Activated naive CD8-positive, alpha-beta T cell treated with anti-CD3 and anti-CD28 coated beads, Interleukin-2, amount 10 ng/mL, durations not matched to agents 7 days and 5 days (primary cell): ENCODE measurements at places on chromosomes 7 and 10. TPM values are rescaled to one million over a fixed set of nuclear protein-coding genes. Genes with fewer than 3 reads are reported as not detected.

- H3K36me3 ChIP-seq, result no peaks in the 10 kb centered on the region
- H3K4me1 ChIP-seq, result no peaks in the 10 kb centered on the region
- no peaks in the 10 kb centered on the region for H3K27me3 ChIP-seq
- no peak overlapping the region for H3K27ac ChIP-seq
- DNase-seq, result no peak
- no peak overlapping the region for H3K4me3 ChIP-seq
These were observed 242.3 kb upstream of the DKK1 start for GRCh38 chr10:52071814-52072213.

DNA sequence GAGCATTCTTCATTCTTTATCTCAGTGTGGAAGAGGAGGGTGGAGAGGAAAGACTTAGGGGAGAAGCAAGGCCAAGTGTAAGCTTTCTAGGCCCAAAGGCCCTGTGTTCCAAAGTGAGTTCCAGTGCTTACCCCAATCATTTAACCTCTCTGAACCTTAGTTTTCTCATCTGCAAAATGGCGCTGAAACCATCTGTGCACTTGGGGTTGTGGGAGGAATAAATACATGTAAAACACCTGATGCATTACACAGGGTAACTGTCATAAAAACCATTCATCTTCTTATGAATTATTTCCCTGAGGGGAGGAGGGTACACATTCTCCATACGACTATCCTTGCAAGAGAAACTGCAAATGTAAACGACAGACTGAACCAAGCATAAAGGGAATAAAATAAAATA, 19.0 kb downstream of the PIK3AP1 start:
- peaks cover 3% of the 10 kb centered on the region for H3K4me1 ChIP-seq
- no peak overlapping the region for H3K27ac ChIP-seq
- no peak for DNase-seq
- H3K4me3 ChIP-seq, result no peak overlapping the region
- H3K27me3 ChIP-seq, result peaks cover 3% of the 10 kb centered on the region

SUGCT gene
- total RNA-seq, result 0.44 TPM

DYDC2 gene
- total RNA-seq, result not detected

DNA sequence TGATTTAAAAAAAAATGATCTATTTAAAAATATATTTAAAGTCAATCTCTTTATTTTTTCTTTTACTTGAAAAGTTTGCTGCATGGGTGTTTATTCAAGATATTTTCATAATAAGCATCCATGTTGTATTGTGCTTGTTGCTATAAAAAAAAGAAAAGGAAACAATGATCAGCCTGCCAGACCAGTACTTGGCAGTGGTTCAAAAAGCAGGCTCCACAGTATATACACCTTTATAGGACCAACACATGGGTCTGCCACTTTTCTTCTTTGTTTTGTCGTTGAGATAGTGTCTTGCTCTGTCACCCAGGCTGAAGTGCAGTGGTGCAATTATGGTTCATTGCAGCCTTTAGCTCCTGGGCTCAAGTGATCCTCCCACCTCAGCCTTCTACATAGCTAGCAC, 228.0 kb downstream of the TWIST1 start:
- no peaks in the 10 kb centered on the region for H3K27me3 ChIP-seq
- no peak overlapping the region for H3K4me3 ChIP-seq
- H3K27ac ChIP-seq, result no peak overlapping the region
- no peaks in the 10 kb centered on the region for H3K4me1 ChIP-seq

RTKN2 gene
- 3.6 TPM for total RNA-seq

DNA sequence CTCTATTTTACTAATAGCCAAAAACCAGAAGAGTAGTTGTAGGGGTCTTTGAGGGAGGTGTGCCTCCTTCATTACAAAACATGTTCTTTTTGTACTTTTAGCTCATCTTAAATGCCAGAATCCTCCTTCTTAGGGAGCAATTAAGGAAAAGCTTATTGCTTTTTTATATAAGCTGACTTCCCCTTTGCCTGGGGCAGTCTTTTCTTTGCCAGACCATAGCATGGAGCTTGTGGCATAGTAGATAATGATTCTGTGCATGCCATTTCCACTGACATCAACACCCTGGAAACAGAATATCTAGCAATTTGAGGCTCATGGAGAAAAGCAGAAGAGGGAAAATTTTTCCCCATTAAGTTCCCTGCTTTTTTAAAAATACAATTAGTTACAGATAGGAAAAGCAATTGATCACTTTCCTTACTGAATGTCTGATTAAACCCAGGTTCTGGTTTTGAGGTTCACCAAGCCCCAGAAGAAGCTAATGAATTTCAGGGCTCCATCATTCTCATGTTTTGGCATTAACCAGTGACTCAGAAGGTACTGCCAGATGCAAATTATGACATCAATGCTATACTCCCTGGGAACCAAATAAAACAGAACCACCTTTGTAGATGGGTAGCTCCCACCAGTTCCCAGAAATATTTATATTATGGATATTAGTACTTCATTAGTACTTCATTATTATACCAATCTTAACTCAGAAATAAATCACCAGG, 410.6 kb downstream of the KCNMA1 start:
- no peaks in the 10 kb centered on the region for H3K36me3 ChIP-seq
- H3K4me3 ChIP-seq, result no peak overlapping the region
- H3K4me1 ChIP-seq, result peaks cover 4% of the 10 kb centered on the region
- H3K27ac ChIP-seq, result no peak overlapping the region
- H3K27me3 ChIP-seq, result peaks cover 9% of the 10 kb centered on the region

DNA sequence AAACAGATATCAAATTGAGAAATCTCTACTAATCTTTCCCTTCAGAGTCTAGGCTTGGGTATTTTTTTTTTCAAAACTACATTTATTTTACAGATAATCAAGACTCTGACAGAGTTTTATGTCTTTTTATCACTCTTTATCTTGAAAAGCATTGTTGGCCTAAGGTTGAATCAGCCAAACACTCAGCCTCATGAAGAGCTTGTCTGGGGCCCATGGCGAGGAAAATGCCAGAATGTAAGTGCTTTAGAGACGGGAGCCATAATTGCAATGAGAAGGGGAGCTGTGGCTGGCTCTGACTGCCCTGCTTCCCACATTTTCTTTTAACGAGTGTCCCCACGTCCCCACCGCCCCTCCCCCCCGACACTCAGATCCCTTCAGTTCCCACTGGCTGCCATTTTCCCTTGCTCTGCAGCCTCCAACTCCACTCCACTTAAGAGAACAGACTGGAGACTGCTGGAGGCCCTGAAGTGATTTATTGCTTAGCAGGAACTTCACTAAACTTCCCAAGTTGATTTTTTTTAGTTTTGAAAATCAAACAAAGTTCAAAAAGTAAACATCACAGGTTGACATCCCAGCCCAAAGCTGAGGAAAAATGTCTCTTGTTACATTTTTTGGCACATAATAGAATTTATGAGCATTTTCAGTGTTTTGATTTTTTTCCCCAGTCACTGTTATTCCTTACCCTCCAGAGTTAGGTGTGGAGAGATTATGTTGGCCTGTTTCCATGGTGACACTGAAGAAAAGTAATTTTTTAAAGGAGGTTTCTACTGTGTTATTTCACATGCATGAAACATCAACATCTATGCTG, 637.5 kb upstream of the GALNT17 start:
- peaks cover 5% of the 10 kb centered on the region for H3K27me3 ChIP-seq
- H3K36me3 ChIP-seq, result no peaks in the 10 kb centered on the region
- no peaks in the 10 kb centered on the region for H3K4me1 ChIP-seq
- DNase-seq, result no peak
- no peak overlapping the region for H3K27ac ChIP-seq

DNA sequence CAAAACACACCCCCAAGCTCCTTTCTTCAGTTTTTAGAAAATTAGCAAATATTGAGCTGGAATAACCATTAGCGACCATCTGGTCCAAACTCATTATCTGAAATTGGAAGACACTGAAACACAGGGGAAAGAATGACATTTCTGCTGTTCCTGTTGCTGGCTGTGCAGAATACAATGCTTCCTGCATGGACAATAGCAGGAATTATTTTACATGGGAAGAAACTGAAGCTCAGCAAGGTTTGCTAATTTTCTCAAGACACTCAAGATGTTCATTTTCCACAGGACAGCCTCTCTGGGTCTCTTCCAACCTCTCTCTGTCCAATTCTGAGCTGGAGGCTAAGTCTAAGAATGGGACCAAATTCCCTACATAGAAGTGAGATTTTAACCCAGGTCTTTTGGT, 81.9 kb upstream of the TNS3 start:
- no peak for DNase-seq
- H3K4me3 ChIP-seq, result no peak overlapping the region
- no peaks in the 10 kb centered on the region for H3K27me3 ChIP-seq
- no peak overlapping the region for H3K27ac ChIP-seq
- no peaks in the 10 kb centered on the region for H3K36me3 ChIP-seq
- no peaks in the 10 kb centered on the region for H3K4me1 ChIP-seq

DNA sequence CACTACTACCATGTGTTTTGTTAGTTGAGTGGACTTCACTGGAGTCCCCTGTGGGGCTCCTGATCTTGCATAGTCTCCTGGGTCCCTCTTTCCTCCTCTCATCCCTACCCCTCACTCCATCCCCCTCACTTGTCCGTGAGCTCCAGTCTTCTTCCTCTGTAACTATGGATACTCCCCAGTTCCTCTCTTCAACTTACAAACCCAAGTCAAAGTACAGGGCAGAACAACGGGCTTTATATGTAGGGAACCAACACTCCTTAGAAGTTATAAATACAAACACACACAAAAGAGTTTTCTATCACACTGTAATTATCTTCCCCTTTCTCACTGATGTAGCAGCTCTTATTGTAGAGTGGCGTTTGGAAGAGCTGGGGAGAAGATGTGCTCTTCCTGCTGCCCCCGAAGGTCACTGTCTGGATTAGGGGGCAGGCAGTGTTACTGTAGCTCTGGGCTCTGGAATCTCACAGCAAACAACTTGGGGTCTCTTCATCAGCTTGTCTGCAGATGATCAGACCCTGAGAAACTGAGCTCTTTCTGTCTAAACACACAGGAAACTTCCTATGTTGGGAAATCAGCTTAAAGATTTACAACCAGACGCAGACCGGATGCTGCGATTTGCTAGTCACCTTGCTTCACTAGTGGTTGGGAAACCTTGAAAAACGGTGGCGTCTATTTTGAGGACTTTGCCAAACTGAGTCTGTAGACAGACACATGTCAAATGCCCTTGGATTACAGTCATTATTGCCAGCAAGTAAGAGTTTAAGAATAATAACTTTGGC, 13.6 kb downstream of the SNX10 start:
- peaks cover 13% of the 10 kb centered on the region for H3K4me1 ChIP-seq
- peak overlapping the region; percentile 83 for H3K27ac ChIP-seq
- peak overlapping the region; percentile 58 for H3K4me3 ChIP-seq
- DNase-seq, result no peak
- H3K36me3 ChIP-seq, result peaks cover 30% of the 10 kb centered on the region
- H3K27me3 ChIP-seq, result no peaks in the 10 kb centered on the region

DNA sequence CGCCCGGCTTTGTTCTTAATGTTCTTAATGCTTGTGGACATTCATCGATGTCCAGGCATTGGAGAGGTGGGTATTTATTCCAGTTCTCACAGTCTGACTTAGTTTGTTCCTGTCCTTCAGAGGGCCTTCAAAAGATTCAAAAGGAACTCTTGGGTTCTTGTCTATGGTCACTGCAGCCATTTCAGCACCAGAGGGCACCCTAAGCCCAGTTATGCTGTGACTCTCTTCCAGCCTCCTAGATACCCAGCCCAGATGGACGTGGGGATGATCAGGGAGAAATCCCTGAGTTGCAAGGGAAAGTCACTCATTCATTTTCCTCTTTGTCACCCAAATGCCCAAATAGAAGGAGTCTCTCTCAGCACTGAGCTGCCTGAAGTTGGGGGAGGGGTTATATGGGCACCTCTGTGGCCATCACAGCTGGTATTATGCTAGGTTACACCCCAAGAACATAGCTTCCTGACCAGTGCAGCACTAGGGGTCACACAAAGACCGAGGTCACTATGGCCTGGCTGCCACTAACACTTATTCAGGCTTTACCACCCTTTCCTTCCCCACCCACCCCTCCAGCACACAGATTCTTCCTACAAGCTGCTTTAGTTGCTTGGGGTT, 26.5 kb upstream of the CCDC126 start:
- H3K27ac ChIP-seq, result no peak overlapping the region
- no peaks in the 10 kb centered on the region for H3K36me3 ChIP-seq
- DNase-seq, result peak; percentile 60

PLXNA4 gene
- total RNA-seq, result 16.5 TPM

GRCh38 chr7:46387646-46388045, 466.6 kb upstream of the IGFBP3 start:
- H3K4me3 ChIP-seq, result no peak overlapping the region
- H3K36me3 ChIP-seq, result no peaks in the 10 kb centered on the region
- no peak overlapping the region for H3K27ac ChIP-seq
- no peak for DNase-seq

ANKRD2 gene
- not detected for total RNA-seq

DNA sequence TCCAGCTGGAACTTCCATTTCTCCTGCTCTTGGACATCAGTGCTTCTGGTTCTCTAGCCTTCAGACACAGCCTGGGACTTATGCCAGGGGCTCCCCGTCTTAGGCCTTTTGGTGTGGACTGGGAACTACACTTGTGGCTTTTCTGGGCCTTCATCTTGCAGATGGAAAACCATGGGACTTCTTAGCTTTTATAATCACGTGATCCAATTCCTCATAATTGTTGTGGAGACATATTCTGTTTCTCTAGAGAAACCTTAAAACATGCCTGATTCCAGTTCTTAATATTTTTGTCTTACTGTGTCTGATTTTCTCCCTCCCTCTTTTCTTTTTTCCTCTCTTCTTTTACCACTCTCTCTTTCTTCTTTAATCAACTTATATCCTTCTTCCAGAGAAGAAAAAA, 224.2 kb upstream of the FOXP2 start:
- no peaks in the 10 kb centered on the region for H3K36me3 ChIP-seq
- DNase-seq, result no peak
- no peaks in the 10 kb centered on the region for H3K4me1 ChIP-seq
- H3K27ac ChIP-seq, result no peak overlapping the region

- H3K36me3 ChIP-seq, result peaks cover 7% of the 10 kb centered on the region
- peaks cover 19% of the 10 kb centered on the region for H3K4me1 ChIP-seq
- H3K4me3 ChIP-seq, result no peak overlapping the region
- peak overlapping the region; percentile 36 for H3K27ac ChIP-seq
- DNase-seq, result no peak
- peaks cover 2% of the 10 kb centered on the region for H3K27me3 ChIP-seq
These were observed 94.4 kb upstream of the INSIG1 start for GRCh38 chr7:155203059-155203881.

BAMBI gene
- total RNA-seq, result 0.30 TPM

CPXM2 gene
- not detected for total RNA-seq

RHOBTB1 gene
- not detected for total RNA-seq

GRCh38 chr10:69819716-69820506, 18.2 kb downstream of the COL13A1 start:
- no peak for DNase-seq
- H3K4me3 ChIP-seq, result no peak overlapping the region
- H3K36me3 ChIP-seq, result peaks cover 4% of the 10 kb centered on the region
- H3K27ac ChIP-seq, result no peak overlapping the region
- peaks cover 13% of the 10 kb centered on the region for H3K27me3 ChIP-seq
- peaks cover 20% of the 10 kb centered on the region for H3K4me1 ChIP-seq

NKX2-3 gene
- total RNA-seq, result not detected

GRCh38 chr7:151830121-151830830, 46.6 kb downstream of the PRKAG2 start:
- H3K27me3 ChIP-seq, result no peaks in the 10 kb centered on the region
- no peaks in the 10 kb centered on the region for H3K36me3 ChIP-seq
- H3K4me3 ChIP-seq, result no peak overlapping the region
- H3K27ac ChIP-seq, result no peak overlapping the region
- DNase-seq, result no peak
- H3K4me1 ChIP-seq, result peaks cover 6% of the 10 kb centered on the region

GRCh38 chr7:137936509-137937201, 65.2 kb downstream of the CREB3L2 start:
- no peak for DNase-seq
- peak overlapping the region; percentile 72 for H3K4me3 ChIP-seq
